ENCODE measurements at places on chromosomes 7 and 10.
A peak's percentile ranks its signal among the peaks of the same experiment; 100 is the strongest.

DNA sequence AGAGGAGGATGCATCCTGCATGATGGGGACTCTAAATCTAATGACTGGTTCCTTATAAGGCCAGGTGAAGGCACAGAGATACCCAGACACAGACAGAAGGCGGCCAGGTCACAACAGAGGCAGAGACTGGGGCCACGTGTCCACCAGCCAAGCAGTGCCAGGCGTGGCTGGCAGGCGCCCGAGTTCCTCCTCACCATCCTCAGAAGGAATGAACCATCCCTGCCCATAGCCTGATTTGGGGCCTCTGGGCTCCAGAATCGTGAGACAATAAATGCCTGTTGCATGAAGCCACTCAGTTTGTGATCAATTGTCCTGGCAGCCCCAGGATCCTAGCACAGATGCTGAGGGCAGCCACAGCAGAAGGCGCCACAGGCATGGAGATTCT is 69.0 kb upstream of the TNRC18 start:
- no peak for DNase-seq

DNA sequence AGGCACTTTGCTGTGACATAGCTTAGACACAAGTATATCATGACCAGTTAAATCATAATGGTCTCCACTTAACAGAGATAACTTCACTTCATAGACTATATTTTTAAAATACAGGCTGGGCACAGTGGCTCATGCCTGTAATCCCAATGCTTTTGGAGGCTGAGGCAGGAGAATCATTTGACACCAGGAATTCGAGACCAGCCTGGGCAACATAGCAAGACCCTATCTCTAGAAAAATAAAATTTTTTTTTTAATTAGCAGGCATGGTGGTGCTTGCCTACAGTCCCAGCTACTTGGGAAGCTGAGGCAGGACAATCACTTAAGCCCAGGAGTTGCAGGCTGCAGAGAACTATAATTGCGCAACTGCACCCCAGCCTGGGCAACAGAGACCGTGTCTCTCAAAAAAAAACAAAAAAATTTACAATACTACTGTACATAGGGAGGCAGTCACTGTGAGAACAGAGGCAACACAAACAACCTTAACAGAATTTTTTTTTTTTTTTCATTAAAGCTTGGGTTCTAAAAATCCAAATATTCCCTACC is 105.1 kb downstream of the USP6NL start:
- no peak for DNase-seq

- DNase-seq, result no peak
Observed at GRCh38 chr10:58998924-58999713, 177.3 kb upstream of the PHYHIPL start.

GRCh38 chr10:43119416-43120115 is 18.7 kb upstream of the CSGALNACT2 start:
- no peak for DNase-seq

GRCh38 chr7:102321351-102322201 is 34.7 kb downstream of the SPDYE6 start:
- DNase-seq, result no peak

DNA sequence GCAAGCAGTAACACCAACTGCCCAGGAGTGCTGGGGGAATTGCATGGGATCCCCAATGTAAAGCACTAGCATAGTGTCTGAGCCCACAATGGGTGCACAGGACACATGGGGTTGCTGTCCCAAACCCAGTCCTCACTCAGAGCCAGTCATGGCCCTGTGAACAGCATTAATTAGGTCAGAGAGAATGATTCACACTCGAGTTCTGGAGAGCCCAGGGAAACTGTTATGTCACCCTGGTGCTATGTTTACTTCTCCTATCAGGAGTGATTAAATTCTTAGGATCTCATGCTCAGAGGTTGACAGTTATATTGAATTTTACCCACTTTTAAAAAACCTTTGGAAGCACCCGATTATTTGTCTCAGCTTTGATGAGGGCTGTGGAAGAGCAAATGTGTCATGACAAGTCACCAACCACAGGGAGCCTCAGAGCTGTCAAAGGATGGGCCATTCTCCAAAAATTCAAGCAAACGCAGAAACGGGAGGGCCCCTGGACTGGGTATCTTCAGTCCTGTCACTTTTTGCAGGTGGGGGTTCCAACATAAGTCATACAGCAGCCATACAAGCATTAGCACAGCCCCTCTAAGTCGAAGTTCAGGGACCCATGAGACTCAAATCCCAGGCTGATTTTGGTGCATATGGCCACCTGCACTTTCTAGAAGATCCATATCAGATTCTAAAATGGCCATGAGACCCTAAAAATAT is 1.3 kb upstream of the RASSF4 start:
- no peak for DNase-seq

GRCh38 chr7:96729820-96730219 is 20.2 kb upstream of the SEM1 start:
- DNase-seq, result no peak

GRCh38 chr10:78025685-78026364 is 3.5 kb downstream of the POLR3A start:
- no peak for DNase-seq

GRCh38 chr10:116324951-116325635 is 845 bp downstream of the CCDC172 start:
- DNase-seq, result no peak

GRCh38 chr10:110563132-110563531 is 4.4 kb upstream of the SMC3 start:
- DNase-seq, result no peak

DNA sequence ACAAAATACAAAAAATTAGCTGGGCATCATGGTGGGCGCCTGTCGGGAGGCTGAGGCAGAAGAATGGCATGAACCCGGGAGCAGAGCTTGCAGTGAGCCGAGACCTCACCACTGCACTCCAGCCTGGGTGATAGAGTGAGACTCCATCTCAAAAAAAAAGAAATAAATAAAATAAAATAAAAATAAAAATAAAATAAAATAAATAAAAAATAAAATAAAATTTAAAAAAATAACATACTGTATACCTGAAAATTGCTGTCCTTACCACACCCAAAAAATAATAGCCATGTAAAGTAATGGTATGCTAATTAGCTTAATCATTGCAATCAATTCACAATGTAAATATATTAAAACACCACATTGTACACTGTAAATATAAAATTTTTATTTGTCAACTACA is 3.4 kb downstream of the ZC3HAV1L start:
- DNase-seq, result no peak

- no peak for DNase-seq
Observed at GRCh38 chr7:112161253-112162141, 44.7 kb downstream of the DOCK4 start.

GRCh38 chr7:150564006-150564405 is 3.2 kb upstream of the GIMAP4 start:
- DNase-seq, result no peak

- no peak for DNase-seq
Observed at GRCh38 chr10:3542185-3542611, 242.8 kb downstream of the KLF6 start.

GRCh38 chr7:78967046-78967445 is 486.4 kb downstream of the MAGI2 start:
- no peak for DNase-seq

DNA sequence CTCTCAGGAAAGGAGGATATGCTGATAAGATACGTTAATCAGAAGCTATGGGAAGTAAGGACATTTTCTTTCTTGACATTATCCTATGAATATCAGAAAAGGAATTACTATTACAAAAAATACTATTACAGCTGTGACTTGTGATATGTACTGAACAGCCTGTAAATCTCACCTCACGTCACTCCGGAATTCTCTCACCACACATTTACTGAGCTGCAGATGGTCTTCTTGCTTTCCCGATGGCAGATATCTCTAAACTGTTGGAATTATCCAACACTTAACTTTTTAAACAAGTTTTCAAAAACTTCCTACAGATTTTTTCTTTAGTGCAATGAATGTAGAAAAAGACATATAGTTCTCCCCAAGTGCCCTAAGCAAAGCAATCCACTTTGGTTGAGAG is 313.4 kb downstream of the GPR37 start:
- no peak for DNase-seq

DNA sequence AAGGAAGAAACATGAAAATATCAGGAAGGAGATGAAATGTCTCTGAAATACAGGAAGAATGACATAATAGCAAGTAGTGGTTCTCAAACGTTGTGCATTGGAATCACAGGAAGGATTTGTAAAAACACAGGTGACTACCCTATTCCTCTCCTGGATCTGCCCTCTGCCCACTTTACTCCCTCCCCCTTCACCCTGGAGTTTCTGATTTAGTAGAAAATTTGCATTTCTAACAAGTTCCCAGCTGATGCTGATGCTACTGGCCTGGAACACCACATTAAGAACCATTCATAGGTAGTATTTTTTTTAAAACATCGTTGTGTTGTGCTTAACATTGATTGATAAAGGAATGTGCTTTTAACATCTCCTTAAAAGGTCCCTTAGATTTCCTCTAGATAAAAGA is 130.9 kb downstream of the PHF14 start:
- no peak for DNase-seq

GRCh38 chr7:120056227-120056626 is 216.7 kb upstream of the KCND2 start:
- DNase-seq, result no peak

DNA sequence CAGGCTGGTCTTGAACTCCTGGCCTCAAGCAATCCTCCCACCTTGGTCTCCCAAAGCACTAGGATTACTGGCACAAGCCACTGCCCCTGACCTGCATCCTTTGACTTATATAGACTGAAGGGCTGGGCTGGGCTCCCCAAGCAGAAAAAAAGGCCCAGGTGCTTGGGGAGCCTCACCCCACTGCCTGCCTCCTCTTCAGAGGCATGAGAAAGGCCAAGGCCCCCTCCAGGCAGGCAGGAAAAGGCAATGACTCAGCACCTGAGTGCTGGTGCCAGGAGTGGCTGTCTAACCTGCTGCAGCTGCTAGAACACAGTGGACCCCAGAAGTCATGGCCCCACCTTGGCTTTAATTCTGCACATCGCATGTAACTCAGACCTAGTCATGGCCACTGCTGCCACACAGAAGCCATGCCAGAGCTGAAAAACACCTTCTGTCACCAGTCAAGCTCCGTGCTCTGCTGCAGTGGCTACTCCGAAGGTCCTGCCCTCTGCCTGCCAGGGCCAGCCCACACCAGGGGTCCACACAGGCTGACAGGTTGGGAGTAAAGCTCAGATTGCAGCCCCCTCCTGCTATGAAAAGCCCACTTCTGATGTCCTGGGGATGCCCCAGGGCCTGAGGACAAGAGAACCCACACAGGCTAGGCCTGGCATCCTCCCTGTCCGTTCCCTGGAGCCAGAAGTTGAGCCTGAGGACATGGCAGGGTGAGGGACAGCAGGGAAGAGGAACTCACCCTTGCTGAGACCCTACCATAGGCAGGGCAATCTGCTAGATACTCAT is 48.5 kb downstream of the GRID1 start:
- DNase-seq, result no peak

DNA sequence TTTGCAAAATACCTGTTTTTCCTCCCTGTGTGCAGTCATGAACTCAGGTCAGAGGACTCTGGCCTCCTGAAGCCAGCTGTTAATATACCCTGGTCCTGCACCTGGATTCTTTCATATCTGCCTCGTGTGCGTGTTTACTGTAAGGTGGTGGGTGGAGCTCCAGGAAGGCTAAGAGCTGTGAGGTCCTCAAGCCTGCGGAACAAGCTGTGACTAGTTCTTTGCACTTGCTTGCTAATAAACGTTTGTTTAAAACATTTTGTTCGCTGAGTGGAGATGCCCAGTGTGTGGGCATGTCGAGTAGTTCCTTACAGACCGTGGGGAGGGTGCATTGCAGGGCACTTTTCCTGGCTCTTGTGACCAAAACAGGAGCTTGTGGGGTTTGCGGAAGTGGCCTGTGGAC is 139.0 kb downstream of the DOCK1 start:
- DNase-seq, result peak; percentile 30

- DNase-seq, result no peak
Observed at GRCh38 chr7:93048136-93048930, 69.4 kb downstream of the SAMD9 start.

DNA sequence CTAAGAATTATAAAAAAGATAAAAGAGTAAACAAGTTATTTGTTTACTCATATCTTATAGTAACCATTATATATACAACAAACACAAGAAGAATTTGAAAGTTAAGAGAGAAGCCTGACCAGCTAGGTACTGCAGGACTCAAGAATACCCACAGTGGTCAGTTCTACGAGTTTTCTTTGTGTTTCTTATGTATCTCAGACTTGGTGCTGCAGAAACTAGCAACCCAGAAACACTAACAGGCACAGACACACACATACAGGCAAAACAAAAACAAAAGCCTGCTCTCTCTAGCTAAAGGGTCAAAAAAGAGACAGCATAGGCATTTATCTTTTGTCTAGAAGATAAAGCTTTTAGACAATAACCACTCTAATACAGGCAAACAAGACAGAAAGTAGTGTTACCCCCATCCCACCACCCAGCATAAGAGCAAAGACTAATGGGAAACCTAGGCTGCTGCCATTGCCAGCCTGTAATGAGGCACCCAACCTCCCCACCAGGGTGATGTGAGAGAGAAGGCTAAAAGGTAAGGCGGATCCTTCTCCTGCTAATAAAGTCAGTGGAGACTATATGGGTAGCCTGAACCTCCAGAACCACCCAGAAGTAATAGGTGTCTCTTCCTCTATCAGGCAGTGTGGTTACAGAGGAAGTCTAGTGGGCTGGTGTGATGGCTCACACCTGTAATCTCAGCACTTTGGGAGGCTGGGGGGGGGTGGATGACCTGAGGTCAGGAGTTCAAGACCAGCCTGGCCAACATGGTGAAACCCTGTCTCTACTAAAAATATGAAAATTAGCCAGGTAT is 113.9 kb downstream of the DNAJC1 start:
- no peak for DNase-seq

DNA sequence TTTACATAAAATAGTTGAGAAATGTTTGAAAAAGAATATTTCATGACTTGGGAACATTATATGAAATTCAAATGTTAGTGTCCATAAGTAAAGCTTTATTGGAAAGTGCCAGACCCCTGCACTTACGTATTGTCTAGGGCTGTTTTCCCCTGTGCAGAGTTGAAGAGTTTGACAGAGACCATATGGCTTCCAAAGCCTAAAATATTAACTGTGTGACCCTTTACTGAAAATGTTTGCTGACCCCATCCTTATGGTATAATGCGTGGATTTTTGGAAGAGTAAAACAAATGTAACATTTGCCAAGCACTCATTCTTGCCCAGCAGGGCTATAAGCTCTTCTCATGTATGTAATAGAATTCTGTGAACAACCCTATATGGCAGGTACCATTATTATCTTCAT is 40.1 kb upstream of the RAB18 start:
- no peak for DNase-seq

DNA sequence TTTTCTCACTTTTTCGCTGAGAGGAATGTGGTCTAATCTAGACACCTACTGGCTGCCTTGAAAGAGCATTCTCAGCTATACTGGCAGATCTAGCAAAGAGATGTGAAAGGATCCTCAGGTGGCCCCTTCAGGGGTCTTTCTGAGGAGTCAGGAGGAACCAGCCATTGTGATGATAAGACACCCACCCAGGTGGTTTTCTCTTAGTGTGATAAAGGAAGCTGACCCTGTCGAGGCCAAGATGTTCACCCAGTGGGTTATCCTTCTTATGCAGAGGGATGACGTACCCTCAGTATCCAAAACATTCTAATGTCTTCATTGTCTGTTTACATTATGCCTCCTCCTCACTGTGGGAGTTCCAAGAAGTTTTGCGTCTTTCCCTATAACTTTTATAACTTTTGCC is 98.3 kb upstream of the LRGUK start:
- DNase-seq, result no peak

Data from NCI-H1105 treated with DMSO at 0.1 percent for 48 hours (cell line).